ENCODE measurements at places on chromosomes 1 and 21.

DNA sequence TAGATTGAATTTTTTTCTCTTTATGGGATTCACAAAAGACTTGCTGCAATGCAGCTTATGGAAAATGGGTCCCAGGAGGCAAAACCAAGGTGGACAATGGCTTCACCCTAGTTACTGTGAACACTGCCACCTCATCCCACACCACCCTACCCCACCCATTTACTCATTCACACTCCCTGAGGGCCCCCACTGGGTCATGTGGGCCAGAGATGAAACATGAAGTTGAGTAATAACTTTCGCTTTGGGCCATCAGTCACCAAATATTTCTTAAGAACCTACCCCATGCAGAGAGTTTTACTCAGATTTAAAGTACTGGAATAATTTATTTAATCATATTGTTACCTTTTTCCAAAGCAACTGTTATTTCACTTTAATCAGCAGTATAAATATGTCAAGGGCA, 191.8 kb downstream of the TPR start:
- peak; percentile 91 for DNase-seq

- no peak for DNase-seq
These were observed 1125.3 kb upstream of the ADGRL2 start for GRCh38 chr1:80675454-80675853.

DNA sequence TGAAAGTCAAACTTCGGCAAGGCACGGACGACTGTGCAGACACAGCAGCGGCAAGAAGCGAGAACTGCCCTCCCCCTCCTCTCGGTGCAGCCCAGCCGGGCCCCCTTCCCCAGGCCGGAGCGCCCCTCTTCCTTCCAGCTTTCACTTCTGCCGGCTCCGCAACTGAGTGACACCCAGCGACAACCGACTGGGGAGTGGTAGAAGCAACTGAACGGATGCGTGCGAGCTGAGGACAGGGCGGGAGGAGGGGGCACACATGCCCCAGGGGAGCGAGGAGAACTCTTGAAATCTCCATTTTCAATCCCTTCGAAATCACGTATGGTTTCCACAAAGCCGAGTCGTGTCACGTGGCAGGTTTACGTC, 146.6 kb downstream of the PGBD5 start:
- no peak for DNase-seq

- peak; percentile 80 for DNase-seq
These were observed 10.9 kb upstream of the IFI16 start for GRCh38 chr1:158998781-158999161.

DNA sequence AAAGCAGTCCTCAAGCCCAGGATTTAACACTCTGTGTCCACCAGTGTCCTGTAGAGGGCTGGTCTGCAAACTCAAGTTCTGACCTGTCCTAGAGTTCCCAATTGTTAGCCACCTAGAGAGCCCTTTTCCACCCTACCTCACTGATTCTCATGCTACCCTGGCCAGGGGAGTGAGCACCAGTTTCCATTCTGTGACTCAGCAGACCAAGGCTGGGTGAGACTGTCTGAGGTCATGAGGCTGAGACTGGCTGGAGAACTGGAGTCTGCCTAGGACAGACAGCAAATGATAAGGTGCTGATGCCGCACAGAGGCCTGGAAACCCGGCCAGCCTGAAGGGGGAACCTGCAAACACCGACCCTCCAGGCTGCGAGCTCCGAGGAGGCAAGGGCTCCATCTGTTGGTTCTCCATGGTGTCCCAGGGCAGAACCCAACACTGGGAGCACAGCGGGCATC, 13.7 kb downstream of the GLIS1 start:
- peak; percentile 17 for DNase-seq

GRCh38 chr1:8525216-8525557, 207.3 kb downstream of the SLC45A1 start:
- peak; percentile 21 for DNase-seq

GRCh38 chr1:107570768-107571167, 394.2 kb downstream of the VAV3 start:
- no peak for DNase-seq

GRCh38 chr1:40184193-40184592, 23.0 kb downstream of the RLF start:
- no peak for DNase-seq

GRCh38 chr1:116019653-116020253, 43.4 kb downstream of the SLC22A15 start:
- DNase-seq: no peak

GRCh38 chr1:169487561-169487960, 1.8 kb upstream of the SLC19A2 start:
- peak; percentile 30 for DNase-seq

- no peak for DNase-seq
These were observed 26.7 kb downstream of the MIA3 start for GRCh38 chr1:222644636-222644980.

Data from PC-3 (cell line).